ENCODE measurements at places on chromosomes 4 and X.

DNA sequence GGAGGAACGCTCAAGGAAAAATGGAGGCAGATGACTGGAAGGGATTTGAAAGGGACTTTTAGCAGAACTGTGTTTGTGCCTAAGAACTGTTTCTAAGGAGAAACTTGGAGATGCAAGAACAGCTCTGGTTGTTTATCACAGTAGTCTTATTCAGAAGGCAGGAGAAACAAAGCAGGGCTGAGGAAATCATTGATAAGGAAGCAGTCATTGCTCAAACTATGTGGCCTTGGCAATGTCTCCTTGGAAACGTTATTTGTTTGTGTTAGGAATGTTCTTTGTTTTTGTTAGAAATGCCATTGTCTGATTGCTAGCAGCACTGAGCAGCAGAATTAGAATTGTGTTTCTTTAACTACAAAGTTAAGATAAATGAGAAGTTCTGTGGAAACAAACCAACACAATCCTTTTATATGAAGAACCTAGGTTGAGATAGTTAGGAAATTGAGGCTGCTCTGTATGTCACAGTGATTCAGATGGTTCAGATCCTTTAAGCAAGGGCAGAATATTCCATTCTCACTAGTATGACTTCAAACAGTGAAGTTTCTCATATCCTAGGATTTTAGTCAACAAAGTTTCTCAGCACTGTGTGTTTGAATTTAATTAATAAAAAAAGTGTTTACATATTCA is 1191.3 kb upstream of the IGFBP7 start:
- DNase-seq, result no peak

GRCh38 chr4:76809594-76810305 is 88.2 kb downstream of the SOWAHB start:
- DNase-seq, result no peak

GRCh38 chr4:104905546-104905945 is 241.1 kb upstream of the TET2 start:
- DNase-seq, result no peak

GRCh38 chrX:153491351-153491914 is 3.3 kb upstream of the BGN start:
- no peak for DNase-seq

DNA sequence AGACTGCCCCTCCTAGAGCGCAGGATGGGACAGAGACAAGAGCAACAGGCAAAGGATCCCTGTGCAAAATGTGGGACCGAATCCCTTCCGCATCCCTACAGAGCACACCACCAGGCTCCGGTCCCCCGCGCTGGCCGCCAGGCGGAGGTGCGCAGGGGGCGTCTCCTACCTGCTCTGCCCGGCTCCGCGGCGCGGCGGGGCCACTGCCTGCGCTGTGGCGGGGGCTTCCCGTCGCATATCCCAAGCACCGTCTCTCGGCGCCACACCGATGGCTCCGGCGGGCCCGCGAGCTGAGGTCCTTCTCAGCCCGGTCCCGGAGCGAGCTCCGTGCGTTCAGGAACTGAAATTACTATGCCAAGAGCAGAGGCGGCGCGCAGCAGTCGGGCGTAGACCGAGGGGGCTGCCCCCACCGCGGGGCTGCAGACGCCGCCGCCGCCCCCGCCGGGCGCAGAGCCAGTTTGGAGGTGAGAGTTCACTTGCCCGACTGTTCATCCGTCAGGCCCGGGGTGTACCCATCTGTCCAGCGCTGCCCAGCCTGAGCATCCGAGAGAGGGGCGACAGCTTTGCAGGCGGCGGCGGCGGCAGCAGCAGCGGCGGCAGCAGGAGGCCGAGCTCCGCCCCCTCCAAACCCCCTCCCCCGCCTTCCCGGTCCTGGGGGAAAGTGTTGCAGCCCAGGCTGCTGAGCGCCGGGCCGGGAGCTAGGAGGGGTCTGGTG is at the start of gene GPRIN3:
Gene GPRIN3, minus strand, starts transcription at position 355 of the 715 bp plus-strand sequence. CDS start 57,690 bp downstream, outside the sequence.
- peak; percentile 21 for DNase-seq

GRCh38 chrX:153494541-153495361 is at the start of gene BGN:
Gene BGN, plus strand, starts transcription at chrX:153494980. Its CDS starts 9,652 bp downstream, at chrX:153504632.
- no peak for DNase-seq

DNA sequence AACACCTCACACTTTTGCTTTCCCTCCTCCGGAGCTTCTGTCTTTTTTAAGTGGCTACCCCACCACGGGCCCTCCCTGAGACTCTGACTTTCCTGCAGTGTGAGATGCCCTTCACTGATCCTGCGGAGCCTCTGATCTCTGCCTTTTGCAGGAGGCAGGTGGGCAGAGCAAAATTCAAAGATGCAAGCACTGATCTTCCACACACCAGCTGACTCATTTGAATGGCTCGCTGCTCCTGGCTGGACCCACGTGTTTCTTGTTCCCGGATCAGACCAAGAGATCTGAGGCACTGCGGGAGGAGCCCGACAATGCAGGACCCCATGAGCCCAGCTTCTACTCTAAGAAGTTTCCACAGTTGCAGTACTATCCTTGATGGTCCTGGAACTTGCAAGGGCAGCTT is 1607.9 kb upstream of the TENM3 start:
- no peak for DNase-seq

All from activated T-helper 1 cell treated with anti-CD3 and anti-CD28 coated beads, Interleukin-2, amount 50 U/mL, for 16 hours (primary cell).